Panc1 (cell line): ENCODE measurements at places on chromosomes 3 and 15. TPM values are rescaled to one million over a fixed set of nuclear protein-coding genes. Genes with fewer than 3 reads are reported as not detected.

DNA sequence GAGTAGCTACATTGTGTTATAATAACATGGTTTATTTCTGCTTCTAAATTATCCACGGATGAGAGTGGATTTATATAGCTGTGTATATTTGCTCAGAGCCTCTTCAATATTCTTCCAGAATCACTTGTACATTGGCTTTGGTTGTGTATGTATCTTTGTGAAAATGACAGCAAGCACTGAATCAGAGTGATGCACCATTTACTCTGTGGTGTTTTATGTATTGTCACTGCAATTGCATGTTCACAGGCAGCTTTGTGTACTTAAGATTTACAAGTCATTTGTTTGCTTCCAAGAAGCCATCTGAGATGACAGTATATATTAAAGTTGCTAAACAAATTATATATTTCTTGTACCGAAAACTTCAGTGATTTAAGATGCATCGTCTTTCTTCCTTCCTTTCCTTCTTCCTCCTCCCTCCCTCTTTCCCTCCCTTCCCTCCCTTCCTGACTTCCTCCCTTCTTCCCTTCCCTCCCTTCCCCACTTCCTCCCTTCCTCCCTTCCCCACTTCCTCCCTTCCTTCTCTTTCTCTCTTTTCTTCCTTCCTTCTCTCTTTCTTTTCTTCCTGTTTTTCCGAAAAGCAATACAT lies 362.3 kb upstream of the GOLIM4 start:
- H3K36me3 ChIP-seq = no peaks in the 10 kb centered on the region
- no peaks in the 10 kb centered on the region for H3K4me1 ChIP-seq

GRCh38 chr3:10192953-10193691 lies 28.4 kb downstream of the IRAK2 start:
- H3K27me3 ChIP-seq = no peaks in the 10 kb centered on the region
- H3K4me3 ChIP-seq = no peak overlapping the region
- H3K27ac ChIP-seq = peak overlapping the region; percentile 93
- no peaks in the 10 kb centered on the region for H3K36me3 ChIP-seq

GRCh38 chr3:72444656-72445223 lies 403.5 kb downstream of the SHQ1 start:
- DNase-seq = no peak
- peaks cover 14% of the 10 kb centered on the region for H3K4me1 ChIP-seq
- no peak overlapping the region for H3K27ac ChIP-seq
- H3K27me3 ChIP-seq = no peaks in the 10 kb centered on the region
- peaks cover 5% of the 10 kb centered on the region; the same call in 1 of the 2 replicates for H3K36me3 ChIP-seq
- H3K4me3 ChIP-seq = peak overlapping the region; percentile 88; the same call in 1 of the 2 replicates

GRCh38 chr15:94298364-94298763 lies 67.0 kb downstream of the MCTP2 start:
- no peaks in the 10 kb centered on the region for H3K27me3 ChIP-seq

DNA sequence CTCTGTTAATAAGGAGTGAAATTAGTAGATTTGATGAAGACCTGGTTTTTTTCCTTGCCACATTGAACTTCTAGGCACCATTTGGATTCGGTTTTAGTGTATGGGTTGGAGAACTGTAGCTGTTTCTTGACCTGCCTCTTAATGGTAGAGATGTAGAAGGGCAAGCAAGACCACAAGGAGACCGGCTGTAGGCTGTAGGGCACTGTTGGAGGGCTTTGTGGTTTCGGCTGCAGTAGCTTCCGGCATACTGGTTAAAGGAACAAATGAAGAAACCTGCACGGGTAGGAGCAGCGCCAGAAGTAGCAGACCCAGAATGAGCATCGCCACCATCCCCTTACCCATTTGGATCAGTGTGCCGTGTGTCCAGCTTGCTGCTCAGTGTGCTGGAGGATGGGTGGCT lies 7.9 kb downstream of the PCLAF start:
- H3K4me3 ChIP-seq = no peak overlapping the region
- peaks cover 4% of the 10 kb centered on the region; the same call in 1 of the 2 replicates for H3K36me3 ChIP-seq
- DNase-seq = no peak
- no peak overlapping the region for H3K27ac ChIP-seq

Gene SLCO2A1
- 0.62 TPM for total RNA-seq

Gene SAXO2
- 1.1 TPM for total RNA-seq

Gene FGF7
- not detected for total RNA-seq
